ENCODE measurements at places on chromosomes 4 and X.

GRCh38 chrX:107894038-107894437 lies 68.4 kb downstream of the MID2 start:
- no peak for DNase-seq

- no peak for DNase-seq
Observed at GRCh38 chr4:120769227-120769626, 153.3 kb downstream of the PRDM5 start.

DNA sequence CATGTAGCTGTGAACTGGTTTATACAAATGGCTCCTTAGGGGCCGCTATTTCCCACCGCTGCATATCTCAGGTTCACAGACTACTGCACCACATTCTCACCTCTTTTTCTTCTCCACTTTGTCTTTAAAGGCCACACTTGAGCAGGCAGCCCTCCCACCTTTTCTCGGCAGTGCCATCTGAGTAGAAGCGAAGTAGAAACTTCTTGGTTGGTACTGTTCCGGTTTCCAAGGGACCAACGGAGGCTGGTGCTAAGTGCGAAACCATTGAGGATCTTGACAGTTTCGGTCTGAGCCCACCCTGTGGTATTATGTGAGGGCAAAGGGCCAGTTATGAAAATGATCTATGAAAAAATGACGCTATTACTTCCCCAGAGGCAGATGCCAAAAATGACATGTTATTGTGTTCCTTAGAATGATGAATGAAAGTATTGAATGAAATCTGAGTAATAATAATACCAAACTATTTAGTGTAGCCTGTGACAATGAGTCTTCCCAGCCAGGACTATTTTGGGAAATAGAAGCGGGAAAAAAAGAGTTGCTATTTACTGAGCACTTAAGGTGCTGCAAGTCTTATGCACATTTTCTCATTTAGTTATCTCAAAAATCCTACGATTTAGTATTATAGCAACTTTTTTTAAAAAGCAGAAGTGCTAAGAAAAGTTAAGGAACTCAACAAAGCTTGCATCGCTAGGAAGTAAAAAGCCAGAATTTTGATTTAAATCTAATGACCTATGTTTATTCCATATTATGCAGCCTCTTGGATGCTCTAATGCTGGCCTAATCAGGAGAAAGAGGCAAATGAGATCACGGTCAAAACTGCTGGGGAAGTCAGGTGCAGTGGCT lies 29.6 kb upstream of the CHRNA9 start:
- no peak for DNase-seq

- no peak for DNase-seq
Observed at GRCh38 chr4:140069066-140069465, 84.9 kb downstream of the MAML3 start.

- DNase-seq: no peak
Observed at GRCh38 chr4:66197451-66197850, 527.2 kb upstream of the EPHA5 start.

DNA sequence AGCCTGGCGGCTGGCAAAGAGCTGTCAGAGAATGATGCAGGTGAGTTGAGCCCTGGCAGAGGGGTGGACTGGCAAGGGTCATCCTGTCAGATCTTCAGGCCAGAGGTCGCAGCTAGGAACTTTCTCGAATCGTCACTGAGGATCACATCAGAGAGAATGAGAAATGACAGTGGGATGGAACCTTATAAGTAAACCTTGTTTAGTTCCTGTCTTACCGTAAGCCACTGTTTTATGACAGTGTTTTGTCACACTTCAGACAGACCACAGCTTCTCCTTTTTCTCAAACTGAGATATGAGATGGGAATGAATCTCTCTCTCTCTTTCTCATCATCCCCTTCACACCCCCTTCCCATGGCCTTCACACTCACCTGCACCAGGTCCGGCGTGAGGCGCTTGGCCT lies 9.3 kb downstream of the DIPK2B start:
- no peak for DNase-seq

- no peak for DNase-seq
Observed at GRCh38 chr4:53832549-53832948, 231.9 kb downstream of the CHIC2 start.

GRCh38 chr4:139619644-139620043 lies 46.0 kb upstream of the MGST2 start:
- no peak for DNase-seq

GRCh38 chr4:162523171-162523570 lies 359.4 kb upstream of the FSTL5 start:
- no peak for DNase-seq

- no peak for DNase-seq
Observed at GRCh38 chrX:19097553-19098283, 24.6 kb downstream of the ADGRG2 start.

DNA sequence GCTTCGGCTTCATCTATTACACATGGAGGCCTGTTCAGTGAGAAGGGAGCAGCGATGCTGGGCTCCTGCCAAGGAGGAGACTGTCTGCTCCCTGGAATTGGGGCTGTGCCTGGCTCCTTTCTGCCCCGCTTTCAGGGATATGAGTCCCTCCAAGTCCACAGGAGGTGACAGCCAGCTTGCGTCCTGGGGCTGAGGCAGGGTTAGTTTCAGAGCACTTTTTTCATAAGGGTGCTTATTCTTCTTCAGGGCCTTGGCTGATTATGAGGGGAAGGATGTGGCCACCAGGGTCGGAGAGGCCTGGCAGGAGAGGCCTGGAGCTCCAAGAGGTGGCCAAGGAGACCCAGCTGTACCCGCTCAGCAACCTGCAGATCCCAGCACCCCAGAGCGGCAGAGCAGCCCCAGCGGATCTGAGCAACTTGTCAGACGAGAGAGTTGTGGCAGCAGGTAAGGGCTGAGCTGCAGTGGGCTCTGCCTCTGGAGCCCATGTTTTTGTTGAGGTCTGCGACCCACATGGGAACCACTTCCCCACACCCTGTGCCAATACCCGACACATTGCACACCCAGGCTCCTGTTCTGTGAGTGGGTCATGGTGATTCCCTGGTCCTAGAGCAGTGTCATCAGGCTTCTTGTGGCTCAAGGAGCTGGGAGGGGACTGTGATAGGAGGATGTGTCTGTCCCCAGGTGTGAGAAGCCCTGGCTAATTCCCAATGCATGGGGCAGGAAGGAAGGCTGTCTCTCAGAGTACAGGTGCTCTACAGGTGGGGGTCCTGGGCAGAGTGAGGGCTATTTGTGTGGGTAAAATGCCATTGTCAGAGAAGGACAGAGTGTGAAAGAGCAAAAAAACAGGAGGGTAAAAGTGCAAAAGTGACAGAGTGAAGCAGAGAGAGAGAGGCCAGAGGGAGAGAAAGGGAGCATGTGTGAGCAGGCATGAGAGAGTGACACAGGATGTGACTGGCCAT lies 47.4 kb downstream of the ZNF185 start:
- DNase-seq: no peak

- DNase-seq: no peak
Observed at GRCh38 chrX:63713526-63713925, 71.5 kb downstream of the ARHGEF9 start.

DNA sequence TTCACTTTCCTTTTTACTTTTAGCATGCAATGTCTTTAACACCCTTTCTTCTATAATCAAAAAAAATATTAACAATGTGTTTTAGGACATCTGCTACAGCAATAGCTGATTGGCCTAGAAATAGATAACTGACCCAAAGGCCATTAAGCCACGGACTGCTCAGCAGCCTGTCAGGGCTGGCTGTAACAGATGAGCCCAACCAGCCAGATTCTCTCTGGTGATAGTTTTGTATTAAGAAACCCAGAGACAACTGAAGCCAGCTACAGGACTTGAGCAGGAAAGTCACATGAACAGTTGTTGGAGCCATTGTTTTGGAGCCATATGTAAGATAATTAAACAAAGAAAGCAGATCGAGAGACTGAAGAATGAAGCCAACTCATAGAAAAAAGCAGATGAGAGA lies 80.3 kb downstream of the DDIT4L start:
- no peak for DNase-seq

DNA sequence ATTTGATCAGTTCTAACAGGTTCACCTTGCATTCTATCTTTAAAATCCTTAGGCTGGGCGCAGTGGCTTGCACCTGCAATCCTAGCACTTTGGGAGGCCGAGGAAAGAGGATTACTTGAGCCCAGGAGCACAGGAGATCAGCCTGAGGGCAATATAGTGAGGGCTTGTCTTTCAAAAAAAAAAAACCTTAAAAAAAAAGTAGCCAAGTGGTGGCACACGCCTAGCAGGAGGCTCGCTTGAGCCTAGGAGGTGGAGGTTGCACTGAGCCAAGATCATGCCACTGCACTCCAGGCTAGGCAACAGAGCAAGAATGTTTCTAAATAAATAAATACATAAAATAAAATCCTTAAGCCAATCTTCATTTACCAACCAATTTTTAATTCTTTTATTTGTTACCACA lies 75.6 kb downstream of the PRSS12 start:
- DNase-seq: no peak

DNA sequence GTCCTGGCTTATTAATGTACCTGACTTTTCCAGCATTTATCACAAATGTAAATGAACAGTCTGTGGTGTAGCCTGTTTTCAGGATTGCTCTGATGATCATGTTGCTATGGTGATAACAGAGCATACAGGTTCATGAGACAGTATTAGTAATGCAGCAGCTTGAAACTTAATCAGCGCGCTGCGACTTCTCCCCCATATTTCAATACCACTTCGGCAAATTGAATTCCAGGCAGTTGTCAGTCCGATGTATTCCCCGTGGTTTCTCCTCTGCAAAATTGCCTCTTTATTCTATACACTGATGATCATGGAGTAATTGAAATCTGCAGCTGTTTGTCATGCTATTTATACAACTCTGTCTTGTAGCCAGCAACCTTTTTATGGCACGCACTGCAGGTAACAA lies 239.3 kb downstream of the C4orf33 start:
- DNase-seq: no peak

DNA sequence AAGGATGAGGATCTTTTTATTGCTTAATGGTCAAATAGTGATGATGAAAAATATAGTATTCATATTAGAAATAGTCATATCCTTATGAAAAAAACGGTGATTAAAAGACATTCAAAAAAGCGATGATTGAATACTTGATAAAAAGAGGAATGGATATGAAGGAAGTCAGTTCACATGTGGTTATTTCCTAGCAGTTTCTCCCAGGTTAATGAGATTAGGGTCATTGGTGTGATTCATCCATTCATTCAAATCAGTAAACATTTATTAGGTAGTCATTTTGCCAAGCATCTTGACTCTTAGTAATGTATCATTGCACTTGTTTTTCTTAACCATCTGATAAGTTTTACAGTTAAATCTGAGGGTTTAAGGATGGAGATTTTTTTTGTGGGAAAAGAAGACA lies 294.1 kb downstream of the ARHGAP24 start:
- DNase-seq: no peak

DNA sequence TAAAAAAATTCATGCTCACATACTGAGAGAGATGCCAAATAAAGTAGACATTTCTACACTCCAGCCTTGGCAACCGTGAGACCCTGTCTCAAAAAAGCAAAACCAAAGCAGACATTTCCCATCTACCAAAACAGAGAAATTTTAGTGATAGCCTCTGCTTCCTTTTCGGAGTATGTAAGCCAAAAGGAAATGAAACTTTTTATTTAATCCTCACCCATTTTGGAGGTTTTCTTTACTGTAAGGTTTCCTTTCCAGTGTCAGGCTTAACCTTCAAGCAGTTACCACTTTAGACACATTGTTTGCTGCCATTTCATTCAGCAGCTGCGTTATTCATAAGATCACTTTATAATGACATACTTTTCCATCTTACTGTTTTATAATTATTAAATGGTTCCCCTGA lies 15.9 kb downstream of the ADD1 start:
- DNase-seq: no peak

DNA sequence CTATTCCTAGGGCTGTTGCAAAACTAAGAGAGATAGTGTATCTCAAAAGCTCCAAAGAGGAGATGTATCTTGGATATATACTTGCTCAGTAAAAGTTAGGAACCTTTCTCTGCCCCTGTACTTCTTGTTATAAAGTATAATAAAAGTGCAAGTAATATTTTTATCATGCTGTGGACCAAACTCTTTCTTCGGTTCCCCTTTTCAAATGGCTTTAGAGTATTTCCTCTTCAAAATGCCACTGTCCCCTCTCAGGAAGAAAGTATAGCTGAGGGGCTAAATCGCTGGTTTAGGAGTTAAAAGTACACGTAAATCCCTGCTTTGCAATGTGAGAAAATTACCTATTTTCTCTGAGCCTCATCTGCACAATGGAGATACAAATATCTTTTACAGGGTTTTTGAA lies 169.1 kb upstream of the FTHL17 start:
- no peak for DNase-seq

- no peak for DNase-seq
Observed at GRCh38 chrX:115408771-115409400, 119.4 kb downstream of the LUZP4 start.

GRCh38 chrX:133698298-133698697 lies 283.0 kb upstream of the GPC4 start:
- peak; percentile 13 for DNase-seq

GRCh38 chrX:141903400-141904155 lies at the start of gene MAGEC1:
TSS of gene MAGEC1 (plus strand) at chrX:141903894. CDS start at chrX:141905073, 1,179 bp downstream.
- DNase-seq: no peak

GRCh38 chr4:95732061-95732460 lies 107.8 kb upstream of the PDHA2 start:
- no peak for DNase-seq

DNA sequence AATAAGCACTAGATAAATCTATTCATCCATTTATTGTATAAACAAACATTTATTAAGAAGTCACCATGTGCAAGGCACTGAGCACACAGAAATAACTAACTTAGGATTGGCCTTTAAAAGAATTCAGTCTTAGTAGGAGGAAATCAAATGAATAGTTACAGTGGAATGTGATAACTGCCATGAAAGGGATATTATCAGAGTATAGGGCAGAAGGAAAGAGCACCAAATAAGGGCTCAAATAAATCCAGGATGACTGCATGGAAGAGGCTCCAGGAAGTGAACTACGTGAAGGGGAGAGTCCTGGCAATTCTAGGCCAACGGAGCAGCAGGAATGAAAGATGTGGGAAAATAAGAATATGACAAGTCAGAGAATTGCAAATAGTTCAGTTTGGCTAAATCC lies 406.0 kb downstream of the INPP4B start:
- DNase-seq: no peak

DNA sequence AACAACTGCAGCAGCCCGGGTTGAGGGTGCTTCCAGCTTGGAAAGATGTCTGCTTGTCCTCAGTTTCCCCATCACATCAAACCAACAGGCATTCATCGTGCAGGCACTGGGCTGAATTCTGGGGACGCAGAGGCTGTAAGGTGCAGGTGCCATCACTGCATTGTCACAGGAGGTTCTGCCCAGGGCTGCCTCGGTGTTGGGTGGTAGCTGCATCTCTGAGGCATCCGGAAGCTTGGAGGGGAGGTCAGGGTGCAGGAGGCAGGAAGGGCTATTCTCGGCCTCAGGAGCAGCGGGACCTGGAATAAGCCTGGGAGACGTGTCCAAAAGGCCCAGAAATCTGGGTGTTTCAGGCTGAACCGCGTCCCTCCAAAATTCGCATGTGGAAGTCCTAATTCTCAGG lies 134.6 kb downstream of the HMX1 start:
- no peak for DNase-seq

DNA sequence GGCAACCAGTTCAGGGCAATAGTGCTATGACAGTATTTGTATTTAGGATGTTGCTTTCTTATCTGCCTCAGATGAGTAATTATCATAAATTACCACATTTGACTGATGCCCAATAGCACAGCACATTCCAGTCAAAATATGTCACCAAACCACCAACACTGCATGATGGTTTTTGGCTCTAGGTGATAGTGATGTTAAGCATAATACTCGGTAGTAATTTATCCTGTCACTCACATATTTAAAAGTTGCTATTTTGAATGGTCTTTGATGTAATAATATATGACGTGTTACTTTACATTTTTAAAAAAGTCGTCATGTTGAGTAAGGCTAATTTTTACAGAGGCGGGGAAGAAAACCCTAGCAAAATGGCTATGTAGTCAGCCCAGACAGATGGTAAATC lies 42.5 kb downstream of the UNC5C start:
- no peak for DNase-seq
